ENCODE measurements at places on chromosomes 13 and 19.

GRCh38 chr13:30329009-30329585 is 21.7 kb upstream of the KATNAL1 start:
- no peaks in the 10 kb centered on the region for H3K36me3 ChIP-seq
- H3K4me1 ChIP-seq = peaks cover 4% of the 10 kb centered on the region
- H3K27ac ChIP-seq = no peak overlapping the region

- H3K4me3 ChIP-seq = no peak overlapping the region
- peaks cover 2% of the 10 kb centered on the region for H3K36me3 ChIP-seq
- H3K4me1 ChIP-seq = peaks cover 17% of the 10 kb centered on the region
- no peak for DNase-seq
Observed at GRCh38 chr13:100512422-100512821, 76.2 kb downstream of the GGACT start.

DNA sequence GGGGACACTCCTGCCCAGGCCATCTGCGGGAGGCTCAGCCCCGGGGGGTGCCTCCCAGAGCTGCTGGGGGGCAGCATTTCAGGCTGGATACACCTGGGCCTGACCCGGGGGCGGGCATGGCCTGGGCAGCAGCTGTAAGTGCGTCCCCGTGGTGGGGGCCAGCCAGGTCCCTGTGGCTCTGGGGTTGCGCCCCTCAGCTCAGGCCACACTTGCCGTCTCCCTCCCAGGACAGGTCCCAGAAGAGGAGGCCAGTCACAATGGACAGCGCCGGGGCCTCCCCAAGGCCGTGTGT is 11.6 kb downstream of the CBARP start:
- H3K4me1 ChIP-seq = peaks cover 5% of the 10 kb centered on the region
- H3K27ac ChIP-seq = no peak overlapping the region
- no peaks in the 10 kb centered on the region for H3K27me3 ChIP-seq
- H3K4me3 ChIP-seq = no peak overlapping the region

DNA sequence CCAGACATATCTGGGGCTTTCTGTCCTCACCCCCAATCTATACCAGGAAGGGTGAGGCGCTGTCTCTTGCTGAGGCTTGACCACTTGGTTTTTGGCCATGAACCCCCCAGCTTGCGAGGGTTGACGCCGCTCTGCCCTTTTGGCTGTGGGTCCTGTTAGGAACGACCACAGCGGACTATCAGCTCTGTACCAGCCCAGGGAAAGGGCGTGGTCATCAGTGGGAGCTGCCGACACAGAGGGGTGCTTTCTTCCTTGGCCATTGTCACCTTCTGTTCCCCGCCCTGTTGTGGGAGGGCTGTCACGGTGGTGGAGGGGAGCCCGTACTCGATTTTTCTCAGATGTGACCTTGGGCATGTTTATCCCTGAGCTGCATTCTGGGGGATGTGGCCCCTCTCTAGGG is 5.7 kb downstream of the DCAF15 start:
- peaks cover 55% of the 10 kb centered on the region for H3K36me3 ChIP-seq
- no peak overlapping the region for H3K27ac ChIP-seq
- H3K27me3 ChIP-seq = no peaks in the 10 kb centered on the region
- H3K4me1 ChIP-seq = no peaks in the 10 kb centered on the region

GRCh38 chr13:74073274-74073673 is 60.9 kb downstream of the KLF12 start:
- H3K4me1 ChIP-seq = peaks cover 2% of the 10 kb centered on the region
- no peak overlapping the region for H3K27ac ChIP-seq
- H3K4me3 ChIP-seq = no peak overlapping the region
- DNase-seq = no peak
- H3K36me3 ChIP-seq = no peaks in the 10 kb centered on the region

DNA sequence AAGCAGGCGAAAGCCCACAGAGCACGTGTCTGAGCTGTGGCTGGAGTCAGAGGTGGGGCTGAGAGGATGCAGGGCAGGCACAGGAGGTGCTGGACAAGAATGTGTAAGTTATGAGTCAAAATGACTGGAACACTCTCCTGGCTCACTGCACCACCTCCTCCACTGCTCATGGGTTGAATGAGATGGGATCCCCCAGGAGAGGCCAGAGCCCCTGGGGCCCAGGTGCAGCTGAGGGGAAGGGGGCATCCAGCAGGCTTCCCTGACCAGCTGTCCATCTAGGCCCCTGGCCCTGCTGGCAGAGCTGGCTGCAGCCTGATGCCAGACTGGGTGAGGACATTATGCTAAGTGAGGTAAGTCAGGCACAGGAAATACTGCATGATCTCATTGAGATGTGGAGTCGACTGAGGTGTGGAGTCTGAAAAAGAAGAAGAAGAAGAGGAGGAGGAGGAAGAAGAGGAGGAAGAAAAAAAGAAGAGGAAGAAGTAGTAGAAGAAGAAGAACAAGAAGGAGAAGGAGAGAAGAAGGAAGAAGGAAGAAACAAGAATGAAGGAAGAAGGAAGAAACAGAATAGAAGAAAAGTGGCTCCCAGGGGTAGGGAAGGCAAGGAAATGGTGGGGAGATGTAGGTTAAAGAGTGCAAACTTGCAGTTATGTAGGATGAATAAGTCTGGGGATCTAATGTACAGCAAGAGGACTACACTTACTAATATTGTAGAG is 747.4 kb downstream of the UQCRFS1 start:
- no peaks in the 10 kb centered on the region for H3K27me3 ChIP-seq
- H3K27ac ChIP-seq = no peak overlapping the region
- H3K4me3 ChIP-seq = no peak overlapping the region

DNA sequence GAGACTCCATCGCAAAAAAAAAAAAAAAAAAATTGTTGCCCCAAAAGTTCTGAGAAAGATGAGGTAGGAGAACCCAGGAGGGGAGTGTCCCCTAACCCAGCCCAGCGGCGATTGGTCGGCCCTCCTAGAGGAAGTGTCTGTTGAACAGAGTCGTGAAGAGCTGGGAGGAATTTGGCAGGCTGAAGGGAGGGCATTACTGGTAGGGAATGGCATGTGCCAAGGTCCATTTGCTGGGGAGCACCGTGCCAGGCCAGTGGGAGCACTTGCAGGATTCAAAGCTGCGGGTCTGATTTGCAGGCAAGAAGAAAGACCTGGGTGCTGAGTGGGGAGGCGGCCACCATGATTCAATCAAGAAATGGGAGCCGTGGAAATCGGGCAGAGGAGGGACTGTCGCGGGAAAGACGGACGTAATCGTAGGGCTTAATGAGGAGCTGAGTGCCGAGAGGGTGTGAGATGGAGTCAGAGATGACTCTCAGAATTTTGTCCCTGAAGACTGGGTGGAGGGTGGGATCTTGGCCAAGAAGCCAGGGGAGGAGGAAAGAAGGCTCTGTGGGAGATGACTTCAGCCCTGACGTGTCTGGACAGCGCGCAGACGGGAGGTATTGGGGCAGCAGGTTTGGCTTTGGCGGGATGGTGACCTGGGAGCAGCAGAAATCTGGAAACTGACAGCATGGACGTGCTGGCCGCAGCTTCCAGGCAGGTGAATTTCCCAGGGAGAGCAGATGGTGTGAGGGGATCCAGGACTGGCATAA is 15.4 kb downstream of the CERS4 start:
- H3K36me3 ChIP-seq = no peaks in the 10 kb centered on the region
- no peak for DNase-seq
- no peaks in the 10 kb centered on the region for H3K4me1 ChIP-seq
- no peaks in the 10 kb centered on the region for H3K27me3 ChIP-seq
- no peak overlapping the region for H3K27ac ChIP-seq

DNA sequence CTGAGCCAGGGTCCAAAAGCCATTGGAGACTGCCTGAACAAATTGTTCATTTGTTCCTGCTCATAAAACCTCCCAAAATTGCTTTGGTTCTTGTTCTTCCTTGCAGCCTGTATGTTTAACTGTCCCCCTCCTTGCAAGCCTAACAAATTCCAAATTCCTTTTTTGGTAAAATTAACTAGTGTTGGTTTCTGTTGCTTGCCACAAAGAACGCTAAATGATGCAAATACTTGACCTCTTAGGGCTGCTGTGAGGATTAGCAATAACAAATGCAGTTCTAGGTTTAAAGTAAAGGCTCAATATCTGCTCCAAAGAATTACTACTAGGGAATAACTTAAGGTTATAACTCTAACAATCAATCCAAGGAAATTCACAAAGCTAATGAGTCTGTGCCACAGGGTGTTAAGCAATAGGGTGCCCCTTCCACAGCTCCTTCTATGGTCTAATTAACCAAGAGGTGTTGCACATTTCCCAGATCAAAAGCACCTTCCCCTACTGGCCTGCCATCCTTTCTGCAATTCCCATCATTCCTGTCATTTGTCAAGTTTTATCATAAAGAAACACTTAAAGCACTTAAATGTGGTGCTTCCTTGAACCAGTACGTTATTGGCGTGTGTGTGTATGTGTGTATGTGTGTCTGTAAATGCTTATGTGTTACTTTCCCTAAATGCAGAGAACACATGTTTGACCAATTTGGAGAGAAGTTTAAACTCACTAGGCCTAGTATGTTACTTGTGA is 110.2 kb downstream of the RAP2A start:
- H3K27ac ChIP-seq = no peak overlapping the region
- H3K4me1 ChIP-seq = peaks cover 6% of the 10 kb centered on the region
- H3K27me3 ChIP-seq = no peaks in the 10 kb centered on the region
- no peak overlapping the region for H3K4me3 ChIP-seq
- no peaks in the 10 kb centered on the region for H3K36me3 ChIP-seq

DNA sequence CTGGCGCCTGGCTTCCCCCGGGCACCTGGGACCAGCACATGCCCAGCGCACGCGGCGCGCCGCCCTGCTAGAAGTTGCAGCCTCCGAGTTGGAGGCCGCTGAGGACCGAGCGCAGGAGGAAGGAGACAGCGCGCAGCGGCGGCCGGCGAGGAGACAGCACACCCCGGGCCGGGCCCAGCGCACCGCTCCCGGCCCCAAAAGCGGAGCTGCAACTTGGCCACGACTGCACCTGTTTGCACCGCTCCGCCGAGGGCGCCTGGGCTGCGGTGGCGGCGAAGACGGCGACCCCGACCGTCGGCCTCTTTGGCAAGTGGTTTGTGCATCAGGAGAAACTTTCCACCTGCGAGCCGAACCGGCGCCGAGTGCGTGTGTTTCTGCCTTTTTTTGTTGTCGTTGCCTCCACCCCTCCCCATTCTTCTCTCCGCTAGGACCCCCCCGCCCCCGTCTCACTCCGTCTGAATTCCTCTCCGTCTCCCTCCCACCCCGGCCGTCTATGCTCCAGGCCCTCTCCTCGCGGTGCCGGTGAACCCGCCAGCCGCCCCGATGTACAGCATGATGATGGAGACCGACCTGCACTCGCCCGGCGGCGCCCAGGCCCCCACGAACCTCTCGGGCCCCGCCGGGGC is at the start of gene SOX1:
TSS of gene SOX1 (plus strand) at position 34 of the 626 bp plus-strand sequence. CDS start at position 544, 510 bp downstream.
- H3K4me3 ChIP-seq = no peak within 1 kb of the TSS
- peaks cover 73% of the 10 kb centered on the region for H3K27me3 ChIP-seq
- DNase-seq = no peak
- H3K36me3 ChIP-seq = no peaks in the 10 kb centered on the region

- H3K27ac ChIP-seq = no peak overlapping the region
- DNase-seq = no peak
- no peak overlapping the region for H3K4me3 ChIP-seq
- H3K36me3 ChIP-seq = no peaks in the 10 kb centered on the region
- H3K27me3 ChIP-seq = no peaks in the 10 kb centered on the region
- no peaks in the 10 kb centered on the region for H3K4me1 ChIP-seq
Observed at GRCh38 chr13:68719815-68720214, 1387.8 kb upstream of the ATXN8OS start.

GRCh38 chr13:23639674-23640073 is 69.5 kb downstream of the TNFRSF19 start:
- H3K36me3 ChIP-seq = no peaks in the 10 kb centered on the region
- H3K27ac ChIP-seq = no peak overlapping the region
- H3K27me3 ChIP-seq = no peaks in the 10 kb centered on the region
- no peak overlapping the region for H3K4me3 ChIP-seq
- no peaks in the 10 kb centered on the region for H3K4me1 ChIP-seq
